IPS-NIHi11 (cell line): ENCODE measurements at places on chromosomes 7 and 10.

- no peak for DNase-seq
These were observed 70.4 kb downstream of the ZFAND4 start for GRCh38 chr10:45602082-45602730.

DNA sequence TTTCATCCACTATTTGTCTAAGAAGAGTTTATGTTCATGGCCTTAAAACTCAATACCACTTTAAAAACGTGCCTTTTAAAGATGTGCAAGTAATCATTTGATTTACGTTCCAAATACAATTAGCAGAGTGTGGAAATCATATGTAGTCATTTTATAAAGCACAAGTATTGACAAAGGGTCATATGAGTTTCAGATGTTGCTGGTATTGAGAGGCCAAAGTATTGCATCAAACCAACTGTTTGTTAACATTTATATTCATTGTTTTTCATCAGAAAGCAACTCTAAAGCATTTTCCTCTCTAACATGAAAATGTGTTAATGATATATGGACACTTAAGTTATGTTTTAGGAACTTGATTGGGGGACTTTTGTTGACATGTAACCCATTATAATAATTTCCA lies 11.5 kb upstream of the TSGA13 start:
- DNase-seq, result no peak

DNA sequence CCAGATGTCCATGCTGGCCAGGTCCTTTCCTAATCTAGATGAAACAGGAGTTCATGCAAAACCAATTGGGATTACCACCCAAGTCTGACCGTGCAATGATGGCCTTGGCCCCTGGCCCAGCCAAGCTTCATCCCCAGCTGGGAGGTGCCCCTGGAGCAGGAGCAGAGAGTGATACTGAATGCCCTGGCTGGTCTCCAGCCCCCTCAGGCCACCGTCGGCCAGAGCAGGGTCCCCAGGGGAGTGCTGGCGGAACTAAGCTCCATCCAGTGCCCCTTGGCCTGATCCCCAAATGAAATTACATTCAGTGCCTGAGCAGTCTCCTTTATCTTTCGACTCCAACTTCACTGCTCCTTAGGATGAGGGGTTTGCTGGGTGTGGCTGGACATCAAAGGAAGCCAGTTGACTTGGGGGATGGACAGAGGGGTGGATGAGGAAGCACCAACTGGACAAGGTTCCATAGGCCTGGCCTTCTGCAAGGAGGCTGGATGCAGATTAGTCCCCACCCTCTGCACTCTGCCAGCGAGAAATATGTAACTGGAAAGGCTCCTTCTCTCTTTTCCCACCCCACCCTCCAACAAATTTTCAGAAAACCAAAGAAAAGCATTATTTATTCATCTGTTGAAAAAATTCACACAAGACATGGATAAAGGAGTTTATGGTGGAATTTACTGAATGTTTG lies 275.5 kb downstream of the PLXNA4 start:
- DNase-seq, result no peak

DNA sequence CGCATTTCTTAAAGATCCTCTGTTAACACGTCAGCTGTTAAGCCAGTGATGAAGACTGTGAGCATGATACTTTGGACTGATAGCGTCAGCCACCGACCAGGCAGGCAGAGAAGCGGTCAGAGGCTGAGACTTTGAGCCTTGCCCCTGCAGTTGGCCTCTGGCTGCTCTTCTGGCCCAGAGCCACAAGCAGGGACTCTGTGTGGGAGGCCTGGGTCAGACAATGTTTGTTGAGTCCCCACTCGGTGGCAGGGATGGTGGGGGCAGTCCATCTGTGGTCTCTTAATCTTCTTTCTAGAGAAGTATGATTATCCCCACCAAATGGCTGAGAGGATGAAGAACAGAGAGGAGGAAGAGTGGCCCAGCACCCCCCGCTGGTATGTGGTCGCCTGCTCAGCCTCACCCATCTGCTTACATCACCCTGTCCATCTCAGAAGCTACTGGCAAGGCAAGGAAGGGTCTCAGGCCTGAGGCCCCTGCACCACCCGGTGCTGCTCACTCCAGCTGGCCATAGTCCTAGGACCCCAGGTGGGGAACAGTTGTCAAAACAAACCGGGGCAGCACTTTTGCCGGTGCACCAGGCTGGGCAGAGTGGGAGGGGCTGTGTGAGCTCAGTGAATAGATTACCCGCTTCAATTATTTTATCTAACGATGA lies 202.9 kb downstream of the GRID1 start:
- DNase-seq, result no peak

DNA sequence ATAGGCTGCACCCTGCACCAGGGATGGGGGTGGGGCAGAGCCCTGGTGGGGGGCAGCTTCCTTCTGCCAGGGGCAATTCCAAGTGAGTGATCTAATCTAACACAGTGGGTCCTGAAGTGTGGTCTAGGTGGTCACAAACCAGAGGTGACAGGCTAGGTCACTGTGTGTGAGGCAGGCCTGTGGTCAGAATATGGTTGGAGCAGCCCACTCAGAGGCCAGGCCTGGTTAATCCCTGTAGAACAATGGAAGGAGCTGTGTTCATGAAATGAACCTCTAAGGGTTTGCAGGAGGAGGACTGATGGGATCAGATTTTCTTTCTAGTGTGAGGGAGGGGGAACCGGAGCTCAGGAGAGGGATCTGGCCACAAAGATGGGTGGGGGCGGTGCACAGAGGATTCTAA lies 10.0 kb upstream of the TSPAN14 start:
- DNase-seq, result no peak

- DNase-seq, result no peak
These were observed 10.7 kb downstream of the BTBD16 start for GRCh38 chr10:122281751-122282150.

DNA sequence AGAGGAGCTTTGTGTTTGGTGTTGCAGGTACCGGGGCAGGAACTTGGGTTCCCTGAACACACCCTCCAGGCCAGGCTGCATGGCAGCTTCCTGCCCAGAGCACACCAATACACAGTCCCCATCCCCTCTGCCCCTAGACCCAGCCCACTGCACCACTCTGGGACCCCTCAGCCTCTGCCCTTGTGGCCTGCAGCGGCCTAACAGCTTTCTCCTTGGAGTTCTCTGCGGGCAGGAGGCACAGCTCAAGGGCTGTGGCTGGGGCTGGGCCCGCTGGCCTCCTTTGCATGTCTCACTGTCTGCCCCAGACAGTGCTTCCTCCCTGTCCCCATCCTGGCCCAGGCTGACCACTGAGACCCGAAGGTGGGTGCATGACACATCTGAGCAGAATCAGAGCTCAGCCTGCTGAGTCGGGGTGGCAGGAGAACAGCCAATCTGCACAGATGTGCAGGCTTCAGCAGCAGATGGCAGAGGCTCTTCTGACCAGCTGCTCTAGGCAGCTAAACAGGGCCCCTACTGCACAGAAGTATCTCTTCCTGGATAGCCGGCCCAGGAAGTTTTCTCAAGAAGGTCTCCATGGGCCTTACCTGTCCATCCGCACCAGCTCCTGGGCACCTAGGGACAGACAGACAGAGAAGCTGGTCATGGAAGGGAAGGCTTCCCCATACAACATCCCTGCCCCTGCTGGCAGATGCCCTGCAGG lies 20.8 kb downstream of the VSIR start:
- DNase-seq, result no peak

GRCh38 chr10:128739930-128740329 lies 613.7 kb upstream of the MKI67 start:
- peak; percentile 44 for DNase-seq

- DNase-seq, result peak; percentile 63
These were observed 140.2 kb upstream of the PPP2R2D start for GRCh38 chr10:131760416-131761166.

DNA sequence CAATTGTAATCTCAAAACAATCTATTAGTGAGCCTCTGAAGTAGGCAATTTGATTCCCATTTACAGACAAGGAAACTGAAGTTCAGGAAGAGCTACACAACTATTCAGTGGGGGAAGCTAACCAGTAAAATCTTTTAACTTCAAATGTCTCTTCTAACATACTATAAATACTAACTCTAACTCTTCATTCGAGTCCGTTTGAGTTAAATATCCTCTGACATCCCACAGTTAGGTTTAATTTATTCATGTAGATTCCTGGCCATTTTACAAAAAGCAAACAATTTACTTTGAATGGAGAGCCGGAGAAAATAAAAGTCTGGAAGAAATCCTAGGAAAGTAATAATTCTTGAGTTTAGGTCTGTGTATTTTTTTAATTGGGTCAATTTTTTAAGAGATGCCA lies 64.7 kb downstream of the HYCC1 start:
- no peak for DNase-seq

DNA sequence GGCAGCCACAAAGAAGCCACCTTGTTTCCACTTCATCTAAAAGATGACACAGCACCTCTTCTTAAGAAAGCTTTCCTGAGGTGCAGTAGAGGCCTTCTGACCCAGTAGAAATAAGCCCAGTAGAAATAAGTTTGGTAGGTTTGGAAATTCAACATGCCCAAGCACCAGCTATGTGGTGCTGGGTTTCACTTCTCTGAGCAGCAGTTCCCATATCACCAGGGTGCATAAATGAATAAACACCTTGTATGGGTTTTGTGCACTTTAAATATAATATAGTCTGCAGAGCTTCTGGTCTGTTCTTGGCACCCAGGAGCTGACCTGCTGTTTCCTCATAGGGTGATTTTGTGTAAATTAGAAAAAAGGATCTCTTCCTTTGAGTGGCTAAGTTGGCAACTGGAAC lies 492.4 kb upstream of the SORCS1 start:
- no peak for DNase-seq

GRCh38 chr7:158362912-158363905 lies 224.4 kb downstream of the PTPRN2 start:
- no peak for DNase-seq

GRCh38 chr7:123177442-123177841 lies 22.3 kb downstream of the SLC13A1 start:
- no peak for DNase-seq

- DNase-seq, result no peak
These were observed 73.3 kb downstream of the SKIDA1 start for GRCh38 chr10:21452203-21452602.

DNA sequence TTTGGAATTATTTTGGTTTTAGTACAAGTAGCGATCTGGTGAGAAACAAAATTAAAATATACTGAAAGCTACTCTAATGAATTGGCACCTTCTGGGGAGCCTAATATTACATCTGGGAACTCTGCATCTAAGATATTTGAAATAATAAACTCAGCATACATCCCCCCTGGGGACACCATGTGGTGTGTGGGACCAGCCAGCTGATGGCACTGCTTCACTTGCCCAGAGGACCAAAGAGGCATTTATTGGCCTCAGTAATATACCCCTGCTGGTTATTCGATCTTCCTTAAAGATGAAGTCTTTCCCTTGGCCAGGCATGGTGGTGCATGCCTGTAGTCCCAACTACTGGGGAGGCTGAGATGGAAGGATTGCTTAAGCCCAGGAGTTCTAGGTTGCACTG lies 195.1 kb upstream of the AUTS2 start:
- DNase-seq, result peak; percentile 56

DNA sequence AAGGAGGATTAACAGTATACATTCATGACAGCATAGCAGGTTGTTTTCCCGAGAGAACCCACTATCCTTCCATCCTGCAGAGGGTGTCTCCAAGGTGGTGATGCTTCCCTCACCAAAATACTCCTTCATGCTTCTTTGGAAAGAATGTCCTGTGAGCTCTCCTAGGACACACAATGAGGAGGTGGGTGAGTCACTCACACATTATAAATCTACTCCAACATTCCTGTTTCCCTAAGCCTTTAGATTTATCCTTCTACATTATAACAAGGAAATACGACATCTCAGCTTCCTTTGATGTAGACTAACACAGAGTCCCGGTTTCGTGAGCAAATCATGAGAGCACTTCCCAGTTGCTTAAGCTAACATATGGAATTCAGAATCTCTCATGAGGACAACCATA lies 689.7 kb upstream of the CELF2 start:
- no peak for DNase-seq

DNA sequence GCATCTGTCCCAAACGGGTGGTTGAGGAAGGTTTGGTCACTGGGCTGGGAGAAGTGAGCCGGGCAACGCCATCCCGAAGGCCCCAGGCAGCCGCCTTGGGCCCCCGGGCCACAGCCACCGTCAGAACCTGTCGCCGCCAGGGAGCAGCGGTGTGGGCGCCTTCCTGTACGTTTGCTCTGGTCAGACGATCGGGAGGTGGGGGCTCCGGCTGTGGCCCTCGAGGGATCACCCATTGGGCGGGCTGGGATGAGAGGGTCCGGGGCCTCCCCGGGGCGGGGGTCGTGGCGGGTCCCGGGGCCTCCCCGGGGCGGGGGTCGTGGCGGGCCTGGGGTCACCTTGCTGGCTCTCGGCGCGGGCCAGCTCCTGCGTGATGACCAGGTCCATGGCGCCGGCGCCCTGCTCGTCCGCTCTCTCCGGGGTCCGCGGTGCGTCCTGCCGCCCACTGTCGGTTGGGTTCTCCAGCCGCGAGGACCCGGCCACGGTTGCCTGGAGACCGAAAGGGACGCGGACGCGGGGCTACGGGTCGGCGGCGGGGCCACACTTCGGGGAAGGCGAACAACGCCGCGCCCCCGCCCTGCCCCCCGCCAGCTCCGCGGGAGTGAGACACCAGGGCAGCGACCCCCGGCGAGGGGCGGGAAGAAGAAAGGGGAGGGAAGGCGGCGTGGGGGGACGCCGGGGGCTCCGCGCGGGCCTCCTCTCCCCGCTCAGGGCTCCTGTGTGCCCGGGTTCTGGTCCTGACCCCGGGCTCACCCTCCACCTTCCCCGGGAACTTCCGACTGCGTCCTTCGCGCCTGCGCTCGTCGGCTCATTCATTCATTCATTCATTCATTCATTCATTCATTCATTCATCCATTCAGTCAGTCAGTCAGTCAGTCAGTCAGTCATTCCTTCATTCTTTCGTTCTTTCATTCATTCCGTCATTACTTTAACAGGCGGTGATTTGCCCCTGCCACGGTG lies at the start of gene CFAP46:
Gene CFAP46 (minus strand): TSS at position 470 of the 957 bp plus-strand sequence. CDS start 86 bp downstream, at position 384.
- DNase-seq, result peak; percentile 92

- DNase-seq, result peak; percentile 34
These were observed 11.8 kb upstream of the SGPL1 start for GRCh38 chr10:70803775-70804420.

DNA sequence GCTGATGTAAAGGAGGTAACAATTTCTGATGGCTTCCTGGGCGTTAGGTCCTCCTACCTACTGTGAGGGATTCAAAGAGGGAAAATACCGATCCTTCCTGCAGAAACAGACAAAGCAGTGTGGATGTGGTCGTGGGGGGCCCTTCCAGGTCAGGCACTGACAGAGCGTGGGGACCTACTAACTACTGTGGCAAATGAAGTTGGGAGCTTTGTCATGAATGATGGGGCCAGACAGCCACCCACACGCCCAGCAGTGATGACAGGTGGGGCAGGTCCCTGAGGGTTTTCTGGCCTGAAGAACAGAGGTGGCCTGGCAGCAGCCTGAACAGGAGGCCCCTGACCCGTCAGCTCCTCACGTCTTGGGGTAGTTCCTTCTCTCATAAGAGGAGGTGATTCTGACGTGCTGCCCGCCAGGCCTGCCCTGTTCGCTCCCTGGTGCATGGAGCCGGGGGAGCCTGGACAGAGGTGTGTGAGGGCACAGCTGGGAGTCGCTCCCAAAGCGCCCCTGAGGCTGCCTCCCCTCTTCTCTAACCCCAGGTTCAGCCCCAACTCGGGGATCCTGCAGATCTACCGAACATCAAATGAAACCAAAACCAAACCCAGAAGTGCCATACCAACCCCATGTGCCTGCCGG lies 4.2 kb downstream of the ATP6V0E2 start:
- DNase-seq, result no peak

- DNase-seq, result no peak
These were observed 17.1 kb downstream of the VWA2 start for GRCh38 chr10:114256008-114256765.
